ENCODE measurements at places on chromosomes 5 and 9.
A peak's percentile ranks its signal among the peaks of the same experiment; 100 is the strongest.

DNA sequence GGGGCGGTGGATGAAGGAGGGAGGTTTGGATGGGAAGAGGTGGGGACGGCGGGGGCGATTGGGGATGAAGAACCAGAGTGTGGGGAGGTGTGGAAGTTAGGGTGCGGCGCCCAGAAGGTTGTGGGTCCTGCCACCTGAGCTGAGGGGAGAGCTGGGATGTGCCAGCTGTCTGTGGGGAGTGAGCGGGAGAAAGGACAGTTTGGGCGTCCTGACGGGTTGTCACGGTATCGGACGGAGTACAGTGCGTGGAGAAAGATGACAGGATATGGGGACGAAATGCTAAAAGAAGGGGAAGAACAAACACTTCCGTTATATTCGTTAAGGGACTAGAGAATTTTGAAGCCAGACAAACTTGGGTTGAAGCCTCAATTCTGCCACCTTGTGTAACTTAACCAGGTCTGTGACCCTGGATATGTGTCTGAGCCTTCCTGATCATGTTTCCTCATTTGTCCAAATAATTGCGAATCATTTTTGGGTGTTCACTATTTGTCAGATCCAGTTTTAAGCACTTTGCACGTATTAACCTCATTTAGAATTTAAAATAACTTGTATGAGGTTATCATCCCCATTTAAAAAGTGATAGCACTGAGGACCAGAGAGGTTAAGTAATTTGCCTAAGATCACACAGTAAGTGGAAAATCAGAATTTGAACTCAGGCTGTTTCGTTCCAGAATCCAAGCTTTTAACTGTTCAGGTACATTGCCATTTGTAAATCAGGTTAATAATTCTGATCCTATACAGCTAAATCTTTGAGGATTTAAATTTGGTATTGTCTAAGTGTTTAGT lies 689 bp downstream of the CNTRL start:
- DNase-seq: peak; percentile 10

- no peak for DNase-seq
Measured at GRCh38 chr5:1152771-1153282, 41.0 kb upstream of the SLC12A7 start.

GRCh38 chr5:154826-155225 lies 36.5 kb upstream of the LRRC14B start:
- no peak for DNase-seq

DNA sequence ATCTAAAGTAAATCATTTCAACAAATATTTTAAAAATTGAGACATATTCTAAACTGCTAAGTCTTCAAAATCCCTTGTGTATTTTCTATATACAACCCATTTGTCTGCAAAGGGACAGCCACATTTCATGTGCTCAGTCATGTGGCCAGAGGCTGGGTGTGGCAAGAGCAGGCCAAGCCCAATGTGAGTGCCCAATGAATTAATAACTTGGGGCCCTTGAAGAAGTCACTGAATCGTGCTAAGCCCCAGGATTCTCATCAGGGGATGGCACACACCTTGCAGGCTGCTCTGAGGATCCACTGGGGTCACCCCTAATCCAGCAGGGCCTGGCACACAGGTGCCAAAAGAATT lies 78.2 kb upstream of the SMIM23 start:
- DNase-seq: no peak

GRCh38 chr5:148912146-148912545 lies 85.7 kb downstream of the ADRB2 start:
- DNase-seq: no peak

DNA sequence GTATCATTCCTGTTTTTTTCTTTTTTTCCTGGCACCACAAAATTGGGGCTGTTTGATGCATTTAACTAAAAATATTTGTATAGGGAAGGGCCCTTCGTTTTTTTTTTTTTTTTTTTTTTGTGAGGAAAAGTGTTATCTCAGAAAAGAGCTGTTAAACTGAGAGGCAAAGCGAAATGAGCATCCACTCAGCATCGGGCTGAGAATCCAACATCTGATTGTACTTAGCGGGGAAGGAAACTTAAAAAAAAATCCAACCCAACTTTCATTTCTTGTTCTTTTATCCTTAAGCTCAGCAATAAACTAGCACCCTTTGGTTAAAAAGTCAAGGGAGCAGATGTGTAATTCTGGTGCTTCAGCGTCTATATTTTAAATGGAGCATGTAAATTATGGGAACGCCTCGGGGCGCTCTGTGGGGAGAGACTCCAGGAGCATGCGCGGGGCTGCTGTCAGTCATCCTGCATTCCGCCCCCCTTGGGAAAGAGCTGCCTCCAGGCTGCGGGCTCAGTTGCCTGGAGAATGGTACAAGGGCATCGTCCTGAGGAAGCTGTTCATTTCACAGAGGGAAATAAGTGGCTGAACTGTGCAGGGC lies 33.3 kb downstream of the DMRT2 start:
- no peak for DNase-seq

DNA sequence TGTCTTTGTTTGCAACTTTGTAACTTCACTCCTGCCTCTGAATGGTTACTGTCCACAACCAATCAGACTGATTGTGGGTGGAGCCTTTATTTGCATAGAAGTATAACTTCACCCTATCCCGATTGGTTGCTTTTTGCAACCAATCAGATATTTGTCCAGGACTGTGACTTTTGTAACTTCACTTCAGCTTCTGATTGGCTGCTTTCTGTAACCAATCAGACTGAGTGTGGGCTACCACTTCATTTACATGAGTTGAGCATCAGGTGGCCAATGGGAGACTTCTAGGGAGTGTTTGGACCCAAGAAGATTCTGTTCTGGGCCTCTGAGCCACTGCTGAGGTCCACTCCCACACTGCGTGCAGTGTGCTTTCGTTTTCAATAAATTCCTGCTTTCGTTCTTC lies 1810.7 kb upstream of the CDH6 start:
- DNase-seq: no peak

- DNase-seq: no peak
Measured at GRCh38 chr9:95057101-95057500, 260.4 kb downstream of the FANCC start.

- no peak for DNase-seq
Measured at GRCh38 chr5:35478856-35479682, 138.6 kb upstream of the SPEF2 start.
